ENCODE measurements at places on chromosomes 1 and 21. TPM values are rescaled to one million over a fixed set of nuclear protein-coding genes. Genes with fewer than 3 reads are reported as not detected.

The PLPPR4 gene
- 1.5 TPM for total RNA-seq

The MANEAL gene
- total RNA-seq, result 2.2 TPM

The ARHGEF10L gene
- 16.6 TPM for total RNA-seq

The SLC6A17 gene
- total RNA-seq, result 0.12 TPM

The OR2T5 gene
- not detected for total RNA-seq

The TNFRSF8 gene
- not detected for total RNA-seq

The CNKSR1 gene
- total RNA-seq, result 1.0 TPM

The PTCH2 gene
- total RNA-seq, result 0.19 TPM

The PGLYRP4 gene
- total RNA-seq, result not detected

The KRTAP10-3 gene
- not detected for total RNA-seq

The AQP10 gene
- not detected for total RNA-seq

The CACHD1 gene
- 8.2 TPM for total RNA-seq

The SLX9 gene
- total RNA-seq, result 26.5 TPM

The GBP4 gene
- total RNA-seq, result 27.0 TPM

The UBE2G2 gene
- total RNA-seq, result 74.9 TPM

The XCL1 gene
- not detected for total RNA-seq

The NPHS2 gene
- not detected for total RNA-seq

The DYNLT5 gene
- 15.9 TPM for total RNA-seq

The LCE1E gene
- not detected for total RNA-seq

The ANGPTL7 gene
- not detected for total RNA-seq

The RXFP4 gene
- total RNA-seq, result not detected

The ACTA1 gene
- not detected for total RNA-seq

The HSD3B2 gene
- not detected for total RNA-seq

The RCSD1 gene
- 7.1 TPM for total RNA-seq

The UBE2U gene
- total RNA-seq, result not detected

The PCNX2 gene
- 5.5 TPM for total RNA-seq

The MYBPHL gene
- total RNA-seq, result not detected

The S100B gene
- total RNA-seq, result not detected

The THEMIS2 gene
- total RNA-seq, result 20.2 TPM

The LENEP gene
- total RNA-seq, result not detected

The NTMT2 gene
- total RNA-seq, result not detected

The BCAR3 gene
- 46.9 TPM for total RNA-seq

Data from glomerular endothelial cell (primary cell).